Stimulated activated CD8-positive, alpha-beta memory T cell treated with anti-CD3 and anti-CD28 coated beads, Interleukin-15, amount 100 ng/mL, for 48 hours (primary cell): ENCODE measurements at places on chromosomes 4 and X.

- no peak for DNase-seq
Observed at GRCh38 chr4:93414041-93414550, 414.5 kb upstream of the ATOH1 start.

- DNase-seq, result no peak
Observed at GRCh38 chrX:28273736-28274135, 292.5 kb upstream of the DCAF8L1 start.

DNA sequence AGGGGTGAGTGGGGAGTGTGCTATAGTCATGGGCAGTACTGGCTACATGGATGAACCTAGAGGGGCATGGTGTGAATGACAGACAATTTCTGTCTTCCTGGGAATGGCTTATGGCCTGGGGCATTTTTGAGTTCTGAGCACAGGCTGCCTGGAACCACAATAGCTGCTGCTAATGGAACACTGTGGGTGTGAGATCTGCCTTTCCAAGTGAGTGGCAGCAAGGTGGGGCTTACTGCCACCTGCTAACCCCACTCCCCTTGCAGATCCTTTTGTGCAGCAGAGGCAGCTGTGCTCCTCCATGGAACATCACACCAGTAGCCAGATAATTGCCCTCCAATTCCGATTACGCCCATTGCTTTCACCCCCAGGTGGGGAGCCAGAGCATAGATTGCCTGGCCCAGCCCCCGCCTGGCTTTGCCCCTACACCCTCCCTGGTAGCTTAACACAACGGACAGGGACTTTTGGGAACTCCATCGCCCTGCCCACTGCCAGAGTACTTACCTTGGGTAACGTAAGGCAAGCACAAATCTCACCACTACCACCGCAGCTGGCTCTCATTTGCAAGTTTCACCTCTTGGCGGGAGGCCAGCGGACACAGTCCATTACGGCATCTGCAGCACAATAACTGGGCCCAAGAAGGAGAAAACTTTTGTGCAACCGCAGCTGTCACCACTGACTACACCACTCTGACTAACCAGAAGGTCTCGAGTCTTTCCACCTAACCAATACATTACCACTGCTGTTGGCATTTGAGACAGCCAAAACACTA lies 421.2 kb upstream of the NWD2 start:
- no peak for DNase-seq

DNA sequence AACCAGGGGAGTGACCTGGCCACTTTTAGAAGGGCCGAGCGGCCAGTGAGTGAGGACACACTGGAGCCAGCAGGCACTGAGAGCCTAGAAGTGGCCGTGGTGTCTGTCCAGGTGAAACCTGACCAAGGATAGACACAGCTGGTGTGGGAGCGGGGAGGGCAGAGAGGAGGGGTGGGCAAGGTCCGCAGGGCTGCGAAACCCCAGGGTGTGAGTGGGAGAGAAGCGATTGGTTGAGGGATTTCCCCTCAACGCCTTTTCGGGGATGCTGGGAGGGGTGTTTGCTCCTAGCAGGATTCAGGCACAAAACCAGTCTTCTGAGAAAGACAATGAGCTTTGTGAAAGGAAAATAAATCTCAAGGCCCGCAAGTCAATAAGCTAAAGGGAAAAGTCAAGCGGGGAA lies 33.2 kb upstream of the ARSD start:
- DNase-seq, result no peak

DNA sequence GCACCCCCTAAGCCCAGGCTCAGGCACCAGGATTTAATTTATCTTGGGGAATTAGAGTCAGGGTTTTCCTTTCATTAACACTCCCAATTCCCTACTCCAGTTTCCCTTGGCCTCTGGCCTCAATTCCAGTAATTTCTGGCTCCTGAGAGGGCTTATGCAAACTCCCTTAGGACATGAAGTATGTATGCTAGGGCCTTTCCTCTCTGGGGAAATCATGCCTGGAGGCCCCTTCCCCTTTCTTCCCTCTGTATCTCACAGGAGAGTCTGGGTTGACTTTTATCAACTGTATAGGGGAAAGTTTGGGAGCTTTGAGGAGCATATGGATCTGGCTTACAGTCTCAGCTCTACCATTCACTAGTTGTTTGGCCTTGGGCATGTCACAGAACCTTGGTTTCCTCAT lies 169.5 kb downstream of the SHROOM4 start:
- no peak for DNase-seq

GRCh38 chr4:40173470-40173875 lies 23.4 kb upstream of the RHOH start:
- no peak for DNase-seq

GRCh38 chrX:17735406-17735805 lies 1.9 kb upstream of the SCML1 start:
- DNase-seq, result no peak

DNA sequence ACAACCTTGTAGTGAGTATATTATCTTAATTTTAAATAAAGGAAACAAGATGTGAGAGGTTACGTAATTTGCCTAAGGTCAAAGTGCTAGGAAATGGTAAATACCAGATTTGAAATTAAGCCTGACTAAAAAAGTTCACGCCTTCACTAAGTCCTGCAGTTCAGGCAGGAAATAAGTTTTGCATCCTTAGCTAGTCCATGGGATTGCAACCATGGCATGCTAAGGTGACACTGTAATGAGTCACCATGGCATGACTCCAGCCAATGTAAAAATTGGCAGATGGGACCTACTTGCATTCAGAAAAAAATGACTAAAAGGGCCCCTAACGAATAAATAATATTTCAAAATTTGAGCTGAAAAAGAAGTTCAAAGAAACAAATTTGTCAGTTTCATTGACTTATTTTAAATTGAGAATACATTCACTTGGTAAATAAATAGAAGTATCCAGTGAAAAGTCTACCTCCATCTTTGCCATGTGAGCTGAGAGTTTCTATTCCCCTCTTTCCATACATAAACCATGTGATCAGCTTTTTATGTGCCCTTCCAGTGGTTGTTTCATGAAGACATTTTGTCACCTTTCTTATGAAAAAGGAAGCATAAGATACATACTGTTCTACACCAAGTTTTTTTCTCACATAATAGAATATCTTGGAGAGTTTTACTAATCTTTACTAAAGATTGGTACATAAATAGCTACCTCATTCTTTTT lies 72.4 kb downstream of the ANKRD50 start:
- no peak for DNase-seq

GRCh38 chr4:98510757-98511517 lies 147.5 kb downstream of the TSPAN5 start:
- peak; percentile 27 for DNase-seq

- DNase-seq, result no peak
Observed at GRCh38 chrX:57651169-57651919, 28.7 kb downstream of the NLRP2B start.

DNA sequence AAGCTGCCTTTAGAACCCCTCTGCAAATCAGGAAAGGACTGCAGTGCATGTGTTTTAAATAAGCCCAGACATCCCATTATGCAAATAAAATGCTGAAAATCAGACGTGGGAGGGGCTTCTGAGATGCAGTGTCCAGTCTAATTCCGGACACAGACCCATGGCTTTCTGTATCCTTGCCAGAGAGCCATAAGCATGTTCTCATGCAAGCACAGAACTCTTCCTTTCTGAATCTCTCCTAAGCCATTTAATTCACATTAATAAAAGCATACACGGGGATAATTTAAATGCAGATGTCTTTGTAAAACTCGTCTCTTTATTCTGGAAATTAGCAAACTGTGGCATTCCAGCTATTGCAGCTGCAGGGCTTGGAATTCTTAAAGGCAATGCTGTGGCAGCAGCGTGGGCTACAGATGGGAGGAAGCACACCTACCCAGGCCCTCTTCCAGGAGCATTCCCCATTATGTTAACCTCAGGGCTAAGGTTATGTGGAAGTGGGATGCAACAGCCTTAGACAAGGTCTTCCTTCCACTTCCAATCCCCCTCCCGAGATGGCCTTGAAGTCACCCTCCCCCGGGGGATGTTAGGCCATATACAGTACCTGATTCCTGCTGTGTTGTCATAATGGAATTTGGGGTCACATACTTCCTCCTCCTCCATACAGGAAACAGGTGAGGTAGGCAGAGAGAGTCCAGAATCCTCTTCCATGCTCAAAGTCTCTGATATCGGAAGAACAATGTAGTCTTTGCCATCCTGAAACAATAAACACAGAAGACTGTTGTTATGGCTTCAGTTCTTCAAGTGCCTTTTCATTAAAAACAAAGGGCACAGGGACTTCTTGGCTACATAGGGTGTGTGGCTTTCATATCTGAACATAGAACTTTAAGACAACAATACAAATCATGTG lies 38.1 kb downstream of the KDR start:
- DNase-seq, result no peak

DNA sequence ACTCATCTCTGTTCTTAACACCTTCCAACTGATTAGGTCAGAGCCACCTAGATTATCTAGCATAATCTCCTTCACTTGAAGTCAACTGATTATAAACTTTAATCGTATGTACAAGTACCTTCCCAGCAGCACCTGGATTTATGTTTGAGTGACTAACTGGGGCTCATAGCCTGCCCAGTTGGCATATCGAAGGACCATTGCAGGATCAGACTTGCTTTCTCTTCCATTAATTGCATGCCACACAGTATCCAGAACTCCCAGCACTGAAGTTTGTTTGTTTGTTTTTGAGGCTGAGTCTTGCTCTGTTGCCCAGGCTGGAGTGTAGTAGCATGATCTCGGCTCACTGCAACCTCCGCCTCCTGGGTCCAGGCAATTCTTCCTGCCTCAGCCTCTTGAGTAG lies 27.9 kb downstream of the GRK4 start:
- no peak for DNase-seq

DNA sequence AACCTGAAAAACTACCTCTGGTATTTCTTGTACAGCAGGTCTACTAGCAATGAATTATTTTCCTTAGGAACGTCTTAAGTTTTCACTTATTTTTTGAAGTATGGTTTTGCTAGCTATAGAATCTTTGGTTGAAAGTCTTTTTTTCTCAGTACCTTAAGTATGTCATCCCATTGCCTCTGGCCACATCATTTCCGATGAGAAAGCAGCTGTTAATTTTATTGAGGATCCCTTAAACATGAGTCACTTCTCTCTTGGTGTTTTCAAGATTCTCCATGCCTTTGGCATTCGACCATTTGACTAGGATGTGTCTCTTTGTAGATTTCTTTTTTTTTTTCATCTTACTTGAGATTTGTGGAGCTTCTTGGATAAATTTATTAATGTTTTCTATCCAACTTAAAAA lies 803.8 kb upstream of the AMOT start:
- no peak for DNase-seq

- DNase-seq, result no peak
Observed at GRCh38 chr4:84870398-84871163, 95.9 kb downstream of the WDFY3 start.

DNA sequence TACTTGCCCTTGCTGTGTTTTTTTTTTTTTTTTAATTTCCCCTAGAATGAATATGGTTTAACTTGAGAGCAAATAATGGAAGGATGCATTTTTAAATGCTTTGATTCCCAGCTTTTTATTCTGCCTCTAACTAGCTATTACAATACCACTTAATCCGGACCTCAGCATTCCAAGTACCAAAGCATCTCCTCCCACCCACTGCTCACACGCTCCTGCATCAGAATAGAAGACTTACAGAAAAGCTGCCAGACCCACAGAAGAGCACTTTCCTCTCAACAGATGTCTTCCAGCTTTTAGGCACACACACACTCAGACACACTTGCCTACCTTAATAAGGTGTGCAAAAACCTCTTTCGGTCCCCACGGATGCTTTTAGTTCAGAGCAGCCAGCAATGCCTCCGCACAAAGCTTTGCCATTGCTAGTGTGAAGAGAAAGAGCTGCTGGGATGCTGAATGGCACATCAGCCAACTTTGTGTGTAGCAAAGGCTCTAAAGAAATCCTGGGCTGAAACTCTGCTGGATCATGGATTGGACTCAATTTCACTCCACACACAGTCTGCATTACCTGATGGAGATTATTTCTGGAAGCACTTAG lies 1056.2 kb downstream of the DMD start:
- no peak for DNase-seq

DNA sequence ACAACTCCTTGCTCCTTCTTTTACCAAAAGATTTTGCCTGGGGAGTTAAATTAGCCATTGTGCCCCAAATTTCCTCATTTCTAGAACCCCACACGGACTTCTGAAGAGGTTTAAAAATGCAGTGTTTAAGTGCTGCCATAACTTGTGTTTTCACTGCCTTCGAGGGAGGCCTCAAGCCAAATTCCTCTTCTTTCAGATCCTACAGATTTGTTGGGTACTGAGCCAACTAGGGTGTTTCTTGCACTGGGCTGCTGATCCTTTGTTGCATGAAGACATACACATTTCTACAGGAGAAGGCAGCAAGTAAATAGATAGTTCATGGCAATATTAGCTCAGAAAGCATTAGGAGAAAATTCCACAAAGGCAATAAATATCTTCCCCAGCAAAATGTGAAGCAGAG lies 43.8 kb downstream of the GLRA2 start:
- no peak for DNase-seq

GRCh38 chr4:92305148-92305877 lies 1.5 kb downstream of the GRID2 start:
- DNase-seq, result no peak

- peak; percentile 24 for DNase-seq
Observed at GRCh38 chrX:135707880-135708279, 5.6 kb upstream of the CT45A1 start.

- DNase-seq, result no peak
Observed at GRCh38 chrX:73977542-73978169, 326.3 kb upstream of the ZCCHC13 start.

GRCh38 chr4:87051121-87051713 lies 116.4 kb downstream of the AFF1 start:
- no peak for DNase-seq

DNA sequence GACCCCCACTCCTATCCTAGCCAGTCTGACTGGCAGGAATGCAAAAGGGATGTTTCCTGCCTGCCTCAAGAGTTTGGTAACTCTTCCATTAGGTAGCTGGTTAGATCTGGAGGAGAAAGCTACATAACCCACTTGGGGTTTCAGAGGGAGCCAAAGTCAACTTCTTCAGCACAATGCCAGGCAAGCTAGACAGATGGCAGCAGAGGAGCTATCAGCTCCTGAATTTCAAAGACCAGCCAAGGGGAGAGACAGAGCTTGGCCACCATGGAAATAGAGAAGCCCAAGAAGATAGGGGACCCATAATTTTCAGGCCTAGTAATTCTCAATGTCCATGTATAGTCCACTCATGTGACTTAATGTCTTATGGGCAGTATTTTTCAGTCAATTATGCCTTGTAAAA lies 56.4 kb downstream of the PGRMC1 start:
- no peak for DNase-seq

DNA sequence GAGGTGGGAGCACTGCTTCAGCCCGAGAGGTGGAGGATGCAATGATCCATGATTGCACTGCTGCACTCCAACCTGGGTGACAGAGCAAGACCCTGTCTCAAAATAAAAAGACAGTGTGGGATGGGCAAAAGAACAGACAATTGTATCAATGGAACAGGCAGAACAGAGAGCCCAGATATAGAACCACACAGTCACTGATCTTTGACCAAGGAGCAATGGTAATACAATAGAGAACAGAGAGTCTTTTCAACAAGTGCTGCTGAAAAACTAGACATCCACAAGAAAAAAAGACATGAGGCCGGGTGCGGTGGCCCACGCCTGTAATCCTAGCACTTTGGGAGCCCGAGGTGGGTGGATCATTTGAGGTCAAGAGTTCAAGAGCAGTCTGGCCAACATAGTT lies 5.9 kb downstream of the FAM53A start:
- no peak for DNase-seq
